ENCODE measurements at places on chromosomes 7 and 10.

DNA sequence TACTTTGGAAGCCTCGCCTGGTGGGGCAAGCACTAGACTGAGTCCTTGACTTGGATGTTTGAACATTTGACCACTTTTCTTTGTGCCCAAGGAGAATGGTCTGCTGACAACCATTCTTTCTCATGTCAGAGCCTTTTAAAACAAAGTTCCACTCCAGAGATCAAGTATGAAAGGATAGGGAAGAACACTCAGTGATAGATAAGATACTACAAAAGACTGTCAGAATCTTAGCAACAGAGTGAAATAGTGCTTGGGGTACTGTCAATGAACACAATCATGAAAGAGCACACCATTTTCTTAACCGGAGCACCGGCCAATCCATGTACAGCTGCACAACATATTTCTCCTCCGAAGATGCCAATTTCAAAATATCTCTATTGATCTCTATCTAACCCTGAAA is 82.8 kb upstream of the ADO start:
- no peak for DNase-seq

GRCh38 chr7:47337531-47337930 is 244.4 kb downstream of the TNS3 start:
- DNase-seq, result no peak

DNA sequence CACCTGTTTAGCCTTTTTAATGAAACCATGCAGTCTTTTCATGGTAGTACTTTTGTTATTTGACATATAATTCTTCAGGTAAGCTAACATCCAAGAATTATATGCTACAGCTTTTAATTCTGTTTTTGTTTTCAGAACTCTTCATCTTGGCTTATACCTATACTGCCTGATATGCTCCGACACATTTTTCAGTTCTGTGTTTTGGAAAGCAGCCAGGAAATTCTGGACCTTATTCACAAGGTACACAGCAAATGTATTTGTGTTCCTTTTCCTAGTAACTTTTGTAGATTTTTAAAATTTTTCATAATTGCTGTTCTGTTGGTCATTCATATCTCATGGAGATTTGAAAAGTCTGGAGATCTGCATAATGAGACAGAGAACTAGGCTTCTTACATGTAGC is 56.7 kb downstream of the BTAF1 start:
- no peak for DNase-seq

DNA sequence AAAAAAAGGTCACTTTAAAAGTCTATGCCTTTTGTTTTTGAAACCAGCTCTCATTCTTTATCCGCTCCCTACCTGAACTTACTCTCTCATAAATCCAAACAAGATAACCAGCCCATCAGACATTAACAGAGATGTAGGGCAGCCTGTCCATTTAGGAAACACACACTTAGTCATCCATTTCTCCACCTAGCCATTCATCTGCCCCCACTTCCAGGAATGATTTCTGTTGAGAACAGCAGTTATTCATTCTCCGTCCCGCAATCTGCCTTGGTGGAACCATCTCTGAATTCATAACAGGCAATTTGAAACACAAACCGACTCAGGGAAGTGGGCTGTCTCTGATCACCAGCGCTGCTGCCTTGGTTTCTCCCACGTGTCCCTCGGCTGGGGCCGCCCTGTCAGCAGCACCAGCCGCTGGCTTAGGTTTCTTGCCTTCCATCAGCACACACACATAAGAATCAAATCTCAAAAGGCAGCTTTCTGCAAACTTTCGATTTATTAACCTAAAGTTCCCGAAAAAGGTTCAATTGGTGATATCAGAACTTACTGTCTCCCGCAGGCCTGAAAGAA is 528.2 kb upstream of the NRP1 start:
- no peak for DNase-seq

- DNase-seq, result no peak
These were observed 21.0 kb upstream of the MYL7 start for GRCh38 chr7:44162179-44162578.

DNA sequence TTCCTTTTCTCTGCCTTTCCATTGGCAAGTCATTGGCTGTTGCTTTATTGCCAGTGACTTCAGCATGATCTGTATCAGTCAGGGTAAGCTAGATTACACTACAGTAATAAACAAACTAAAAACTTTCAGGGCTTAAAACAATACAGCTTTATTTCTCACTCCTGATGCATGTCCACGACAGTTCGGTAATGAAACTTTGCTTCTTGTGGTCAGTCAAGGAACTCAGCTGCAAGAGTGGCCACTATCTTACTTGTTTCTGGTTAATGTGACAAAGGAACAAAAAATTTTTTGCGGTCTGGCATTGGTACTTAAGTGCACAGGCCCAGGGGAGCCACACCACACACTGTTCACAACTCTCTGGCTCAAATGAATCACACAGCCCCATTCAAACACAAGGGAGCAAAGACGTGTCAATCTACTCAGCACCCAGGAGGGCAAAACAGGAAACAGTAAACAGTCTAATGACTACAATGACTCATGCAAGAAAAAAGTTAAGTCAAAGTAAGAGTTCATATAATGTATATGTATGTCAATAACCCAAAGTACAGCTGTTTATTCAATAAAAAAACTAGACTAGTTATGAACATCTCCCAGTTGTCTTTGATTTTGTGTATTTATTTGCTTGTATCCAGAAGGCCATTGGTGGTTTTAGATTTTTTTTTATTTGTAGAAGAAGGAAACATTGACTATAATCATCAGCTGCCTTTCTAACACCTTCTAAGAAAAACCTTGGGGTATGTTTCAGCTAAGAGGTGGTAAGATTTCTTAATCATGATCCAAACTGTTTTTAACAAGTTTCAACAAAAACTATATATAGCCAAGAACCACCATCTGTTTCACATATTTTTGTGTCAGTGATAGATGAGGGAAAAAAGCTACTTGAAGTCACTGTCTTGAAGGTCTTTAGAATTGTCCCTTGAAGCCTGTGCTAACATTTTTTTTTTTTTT is 134.4 kb upstream of the FAM3C start:
- DNase-seq, result peak; percentile 44
